ENCODE measurements at places on chromosomes 2 and 18. TPM values are rescaled to one million over a fixed set of nuclear protein-coding genes. Genes with fewer than 3 reads are reported as not detected.

Gene NT5C1B
- not detected for total RNA-seq

DNA sequence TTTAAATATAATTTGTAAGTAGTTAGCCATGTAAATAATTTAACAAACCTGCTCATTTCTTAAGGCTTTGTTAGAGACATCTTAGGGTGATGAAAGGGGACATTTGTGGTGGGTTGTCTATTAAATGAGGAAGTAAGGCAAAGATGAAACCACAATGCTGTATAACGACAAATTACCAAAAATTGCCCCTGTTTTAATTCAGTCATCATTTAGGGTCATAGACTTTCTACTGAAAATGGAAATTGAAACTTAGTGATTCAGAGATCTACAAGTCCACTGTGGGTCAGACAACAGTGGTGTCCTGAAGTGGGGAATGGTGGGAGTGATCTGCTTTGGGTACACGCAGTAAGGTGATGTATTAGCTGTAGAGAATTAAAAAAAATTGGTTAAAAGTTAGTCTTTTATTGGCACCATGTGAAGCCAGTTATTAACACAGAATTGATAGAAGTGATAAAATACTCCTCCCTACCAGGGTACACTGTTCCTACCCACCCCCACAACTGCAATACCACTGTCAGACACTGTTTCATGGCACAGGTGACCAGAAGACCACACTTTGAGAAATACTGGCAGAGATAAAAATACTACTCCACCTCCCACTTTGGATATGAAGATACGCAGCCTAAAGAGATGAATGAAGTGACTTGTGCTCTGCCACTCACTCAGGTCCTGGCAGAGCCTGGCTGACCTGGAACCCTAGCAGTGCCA is 13.4 kb downstream of the CERS6 start:
- DNase-seq: no peak

Gene RTP5
- total RNA-seq: not detected

Gene LRRC30
- not detected for total RNA-seq

GRCh38 chr2:8027387-8027786 is 654.5 kb upstream of the ID2 start:
- no peak for DNase-seq

GRCh38 chr2:101310834-101311695 is 2.6 kb upstream of the RNF149 start:
- no peak for DNase-seq

- DNase-seq: peak; percentile 78
Observed at GRCh38 chr2:217685255-217685605, 317.6 kb downstream of the TNS1 start.

GRCh38 chr2:39642051-39642718 is 23.5 kb upstream of the TMEM178A start:
- peak; percentile 93 for DNase-seq

- DNase-seq: no peak
Observed at GRCh38 chr18:10009321-10010144, 95.7 kb downstream of the VAPA start.

- DNase-seq: no peak
Observed at GRCh38 chr18:58845928-58846724, 18.6 kb upstream of the ZNF532 start.

Data from astrocyte (in vitro differentiated cells and primary cell).